Pulmonary artery endothelial cell (primary cell): ENCODE measurements at places on chromosomes 5 and 9.

- DNase-seq: no peak
Measured at GRCh38 chr5:102283102-102283797, 12.8 kb downstream of the SLCO4C1 start.

- DNase-seq: peak; percentile 40
Measured at GRCh38 chr9:137406876-137407589, 15.9 kb downstream of the EXD3 start.

- DNase-seq: no peak
Measured at GRCh38 chr5:12217039-12217438, 312.8 kb upstream of the CTNND2 start.

- peak; percentile 57 for DNase-seq
Measured at GRCh38 chr9:131277910-131278701, 1.8 kb upstream of the FAM78A start.

GRCh38 chr5:179273441-179274145 lies 71.7 kb downstream of the ADAMTS2 start:
- no peak for DNase-seq
